ENCODE measurements at places on chromosomes 7 and 10.

DNA sequence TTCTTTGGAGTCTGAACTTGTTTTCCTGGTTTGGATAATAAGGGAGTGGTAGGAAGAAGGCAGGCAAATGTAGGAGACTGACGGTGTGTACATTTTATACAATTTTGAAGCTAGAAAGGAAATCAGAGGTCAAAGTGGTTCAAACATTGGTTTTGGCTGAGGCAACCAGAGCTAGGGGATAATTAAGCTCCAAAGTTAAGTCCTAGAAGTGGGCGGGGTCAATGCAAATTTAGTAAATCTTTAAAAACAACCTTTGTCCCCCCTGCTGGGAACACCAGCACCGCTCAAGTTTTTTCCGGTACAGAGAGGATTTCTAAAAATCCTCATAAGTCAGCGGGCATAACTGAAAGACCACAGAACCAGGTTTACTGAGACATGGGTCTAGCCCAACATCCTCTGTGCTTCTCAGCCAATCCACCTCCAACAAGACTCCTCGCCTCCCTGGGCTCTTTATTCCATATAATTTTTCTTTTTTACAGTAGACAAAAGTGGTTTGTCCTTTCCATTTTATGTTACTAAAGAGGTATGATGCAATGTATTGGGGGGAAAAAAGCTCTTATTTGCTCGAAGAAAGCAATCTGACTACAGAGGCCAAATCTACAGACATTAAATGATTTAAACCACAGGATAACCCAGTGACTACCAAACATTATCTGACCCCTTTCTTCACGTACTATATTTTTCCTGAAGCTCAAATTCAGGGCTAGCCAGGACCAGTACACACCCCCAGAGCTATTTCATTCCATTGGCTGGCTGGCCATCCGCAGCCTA lies 1.6 kb downstream of the GLUD1 start:
- DNase-seq: no peak

GRCh38 chr7:91342346-91342745 lies 78.1 kb downstream of the FZD1 start:
- DNase-seq: no peak

- no peak for DNase-seq
These were observed 33.7 kb downstream of the BAMBI start for GRCh38 chr10:28711041-28711440.

GRCh38 chr7:78684201-78684600 lies 769.3 kb downstream of the MAGI2 start:
- no peak for DNase-seq
